ENCODE measurements at places on chromosomes 7 and 10.

GRCh38 chr10:128710798-128711183 lies 584.6 kb upstream of the MKI67 start:
- DNase-seq = no peak

- no peak for DNase-seq
These were observed 74.7 kb downstream of the CUX1 start for GRCh38 chr7:101891936-101892640.

DNA sequence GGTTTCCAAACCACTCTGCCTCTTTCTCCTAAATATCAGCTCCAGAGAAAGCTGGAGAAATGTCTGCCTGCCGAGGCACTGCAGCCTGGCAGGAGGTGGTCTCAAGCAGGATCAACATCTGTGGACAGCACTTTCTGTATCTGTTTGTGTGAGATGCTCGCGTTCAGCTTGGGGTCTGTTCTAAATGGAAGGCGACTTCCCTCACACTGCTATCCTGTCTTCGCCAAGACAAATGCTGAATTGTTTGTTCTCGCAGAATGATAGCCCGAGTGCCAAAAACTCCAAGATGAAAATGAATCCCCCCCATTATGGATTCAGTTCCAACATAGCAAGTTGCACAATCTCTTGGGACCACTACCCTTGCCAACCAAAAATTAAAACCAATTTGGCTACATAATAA lies 72.2 kb upstream of the PALS2 start:
- no peak for DNase-seq

DNA sequence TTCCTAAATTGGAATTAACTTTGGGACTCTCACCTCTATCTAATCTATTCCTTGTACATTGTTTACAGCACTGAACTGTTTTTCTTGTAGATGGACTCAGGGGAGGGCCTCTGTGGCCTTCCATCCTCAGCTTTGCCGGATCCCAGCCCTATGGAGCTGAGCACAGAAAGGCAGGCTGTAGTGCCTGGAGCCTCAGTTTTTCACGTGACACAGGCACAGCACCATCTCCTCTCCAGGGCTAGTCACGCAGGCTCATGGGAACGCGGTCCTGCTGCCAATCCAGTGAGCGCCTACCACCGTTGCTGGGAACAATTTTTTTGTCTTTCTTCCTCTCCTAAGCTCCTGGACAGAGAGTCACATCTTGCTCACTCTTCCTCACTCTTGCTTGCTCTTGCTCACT lies 75.6 kb upstream of the DDC start:
- DNase-seq = no peak

DNA sequence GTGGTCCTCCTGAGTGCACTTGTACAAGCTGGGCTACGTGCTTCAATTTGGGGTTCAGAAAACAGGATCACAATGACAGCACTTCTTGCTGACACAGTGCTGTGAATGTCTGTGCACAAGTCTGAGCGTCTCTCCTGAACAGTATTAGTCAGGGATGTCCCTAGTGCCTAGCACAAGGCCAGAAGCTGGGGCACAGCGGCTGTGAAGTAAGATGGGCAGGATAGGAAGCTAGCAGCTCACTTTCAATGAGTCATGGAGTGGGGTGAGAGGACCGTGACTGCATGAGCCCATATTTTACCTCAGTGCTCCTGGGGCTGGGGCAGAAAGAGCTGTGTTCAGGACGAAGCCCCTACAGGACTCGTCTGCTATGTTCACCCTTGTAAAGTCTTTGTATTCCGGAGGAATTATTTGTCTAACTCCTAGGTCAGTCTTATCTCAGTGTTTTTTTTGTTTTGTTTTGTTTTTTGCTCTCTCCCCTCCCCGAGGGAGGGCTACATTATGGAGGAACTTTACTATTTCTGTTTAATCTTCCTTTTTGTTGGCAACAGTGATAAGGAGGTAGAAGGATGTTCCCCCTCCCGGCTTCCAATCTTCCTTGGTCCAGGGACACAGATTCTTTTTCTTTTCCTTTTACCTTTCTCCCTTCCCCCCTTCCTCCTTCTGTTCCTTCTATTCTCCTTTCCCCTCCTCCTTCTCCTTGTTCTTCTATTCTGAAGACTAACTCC lies 2.8 kb upstream of the LRMDA start:
- no peak for DNase-seq

GRCh38 chr7:27377988-27378387 lies 135.4 kb downstream of the EVX1 start:
- no peak for DNase-seq

Measured in COR-L47 (cell line).